ENCODE measurements at places on chromosomes 16 and 17.
A peak's percentile ranks its signal among the peaks of the same experiment; 100 is the strongest.

- DNase-seq: no peak
These were observed 2.2 kb downstream of the TFAP4 start for GRCh38 chr16:4270595-4270994.

- DNase-seq: no peak
These were observed 44.3 kb upstream of the CPNE2 start for GRCh38 chr16:57048095-57048494.

DNA sequence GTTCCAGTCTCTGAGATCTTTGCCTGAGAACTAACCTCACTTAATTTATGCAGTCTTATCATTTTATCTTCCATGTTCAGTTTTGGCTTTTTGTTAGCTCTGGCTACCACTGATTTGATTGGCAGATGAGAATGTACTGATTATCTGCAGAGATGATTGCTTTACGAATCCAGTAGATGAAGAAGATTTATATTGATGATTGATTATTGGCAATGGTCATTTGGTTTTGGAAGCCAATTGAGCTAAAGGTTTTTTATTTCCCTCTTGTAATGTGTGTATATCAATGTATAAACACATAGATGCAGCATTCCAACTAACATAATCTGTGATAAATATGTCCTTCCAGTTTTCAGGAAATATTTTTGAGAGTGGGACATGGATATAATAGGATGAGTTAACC lies 763.6 kb downstream of the CDH11 start:
- no peak for DNase-seq

- DNase-seq: no peak
These were observed 338.7 kb upstream of the TNRC6C start for GRCh38 chr17:77619851-77620250.

DNA sequence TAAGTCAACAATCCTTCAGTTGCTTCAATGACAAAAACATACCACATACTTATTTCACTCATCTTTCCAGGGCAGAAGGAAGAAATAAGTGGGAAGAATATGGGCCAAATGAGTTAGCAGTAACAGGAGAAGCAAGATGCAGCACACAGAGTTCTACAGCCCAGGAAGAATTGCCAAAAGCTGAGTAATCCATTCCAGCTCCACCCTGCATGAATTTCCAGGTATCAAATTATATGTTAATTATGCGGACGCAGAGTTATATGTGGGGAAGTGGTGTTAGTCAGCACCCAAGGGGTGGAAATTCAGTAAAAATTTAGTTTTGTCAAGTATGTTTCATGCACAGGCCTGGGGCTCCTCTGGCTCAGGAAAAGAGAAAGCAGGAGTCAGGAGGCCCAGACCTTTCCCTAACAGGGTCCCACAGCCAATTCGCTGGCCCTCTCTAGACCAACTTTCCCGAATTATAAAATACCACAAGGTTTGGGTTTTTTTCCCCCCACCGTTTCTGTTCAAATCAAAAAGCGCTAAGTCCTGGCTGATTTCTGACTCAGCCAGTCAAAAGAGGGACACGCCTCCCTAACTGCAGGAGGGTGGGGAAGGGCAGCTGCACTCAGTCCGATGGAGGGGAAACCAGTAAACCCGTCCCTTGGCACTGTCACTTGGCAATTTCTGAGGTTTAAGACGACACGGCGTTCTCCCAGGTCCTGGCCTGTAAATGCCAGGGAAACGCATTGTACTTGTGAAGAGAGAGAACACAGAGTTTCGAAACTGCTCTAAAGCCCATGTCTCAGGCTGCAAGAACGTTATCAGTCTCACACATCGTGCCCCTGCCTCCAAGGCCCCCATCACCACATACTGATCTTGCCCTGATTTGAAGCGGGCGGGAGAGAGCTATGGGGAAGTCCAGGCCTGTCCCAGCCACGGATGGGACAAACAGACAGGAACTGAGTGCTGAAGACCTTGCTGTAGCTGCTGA lies 58.1 kb downstream of the ZFHX3 start:
- peak; percentile 38 for DNase-seq

GRCh38 chr16:49462989-49463371 lies 89.4 kb downstream of the C16orf78 start:
- no peak for DNase-seq

DNA sequence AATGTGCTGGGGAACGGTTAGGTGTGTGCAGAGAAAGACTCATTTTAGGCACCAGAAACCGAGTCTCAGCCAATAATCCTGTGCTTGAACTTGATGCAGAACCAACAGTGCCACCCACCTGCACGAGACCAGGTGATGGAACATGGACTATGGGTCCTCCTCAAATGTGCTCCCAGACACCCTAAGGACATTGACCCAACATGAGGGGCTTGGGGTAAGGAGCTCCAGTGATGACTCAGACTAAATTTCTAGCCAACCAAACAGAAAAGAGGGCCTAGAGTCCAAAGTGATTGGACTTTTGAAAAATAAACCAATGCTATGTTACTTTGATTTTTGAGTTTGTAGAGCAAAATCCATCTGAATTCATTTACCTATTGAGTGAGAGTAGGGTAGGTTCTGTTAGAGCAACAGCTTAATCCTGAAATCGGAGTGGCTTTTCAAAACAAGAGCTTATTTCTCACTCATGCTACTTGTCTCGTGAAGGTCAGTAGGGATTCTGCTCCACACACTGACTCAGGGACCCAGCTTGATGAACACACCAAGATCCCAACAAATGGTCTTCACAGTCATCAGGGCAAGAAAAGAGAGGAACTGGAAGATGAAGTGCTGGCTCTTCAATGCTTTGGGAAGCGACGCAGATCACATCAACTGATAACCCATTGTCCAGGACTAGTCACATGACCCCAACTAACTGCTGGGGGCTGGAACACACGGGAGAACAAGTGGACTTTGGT lies 21.8 kb downstream of the FAM20A start:
- DNase-seq: no peak

- no peak for DNase-seq
These were observed 555 bp downstream of the NUP88 start for GRCh38 chr17:5418858-5419355.

Data from SW 1271 (cell line).